Temporal lobe (tissue), 4 donors: ENCODE measurements at places on chromosomes 6 and 20. TPM values are rescaled to one million over a fixed set of nuclear protein-coding genes. Genes with fewer than 3 reads are reported as not detected.

The PNPLA1 gene
- 0.25 TPM for total RNA-seq

The PRICKLE4 gene
- 0.49 TPM for total RNA-seq

The HCK gene
- total RNA-seq: 2.5 TPM

The SLC17A9 gene
- total RNA-seq: under 0.01 TPM
